ENCODE measurements at places on chromosomes 3 and 15. TPM values are rescaled to one million over a fixed set of nuclear protein-coding genes. Genes with fewer than 3 reads are reported as not detected.

The HRG gene
- total RNA-seq: not detected

The KLHL6 gene
- total RNA-seq: 59.0 TPM

The CACNA1D gene
- total RNA-seq: not detected

The CCR9 gene
- 2.0 TPM for total RNA-seq

The SCN10A gene
- total RNA-seq: not detected

The ACKR2 gene
- total RNA-seq: 0.85 TPM

The MRPS25 gene
- 89.2 TPM for total RNA-seq

The ARHGAP31 gene
- 1.8 TPM for total RNA-seq

The SAXO2 gene
- total RNA-seq: 5.1 TPM

The TRAIP gene
- total RNA-seq: 4.3 TPM

The COX17 gene
- 30.6 TPM for total RNA-seq

The CHDH gene
- total RNA-seq: not detected

The SPINK8 gene
- total RNA-seq: not detected

The CLDN18 gene
- total RNA-seq: not detected

The HIGD2B gene
- not detected for total RNA-seq
